Stimulated activated CD4-positive, alpha-beta T cell treated with anti-CD3 and anti-CD28 coated beads, TNF-alpha, amount 100 ng/mL, for 48 hours (primary cell): ENCODE measurements at places on chromosomes 6 and 20.

GRCh38 chr20:49319208-49319809 is 41.5 kb upstream of the ZNFX1 start:
- no peak for DNase-seq

- no peak for DNase-seq
Observed at GRCh38 chr6:7894262-7895124, 16.1 kb downstream of the TXNDC5 start.

- DNase-seq = no peak
Observed at GRCh38 chr20:55632592-55632991, 372.7 kb downstream of the CBLN4 start.

DNA sequence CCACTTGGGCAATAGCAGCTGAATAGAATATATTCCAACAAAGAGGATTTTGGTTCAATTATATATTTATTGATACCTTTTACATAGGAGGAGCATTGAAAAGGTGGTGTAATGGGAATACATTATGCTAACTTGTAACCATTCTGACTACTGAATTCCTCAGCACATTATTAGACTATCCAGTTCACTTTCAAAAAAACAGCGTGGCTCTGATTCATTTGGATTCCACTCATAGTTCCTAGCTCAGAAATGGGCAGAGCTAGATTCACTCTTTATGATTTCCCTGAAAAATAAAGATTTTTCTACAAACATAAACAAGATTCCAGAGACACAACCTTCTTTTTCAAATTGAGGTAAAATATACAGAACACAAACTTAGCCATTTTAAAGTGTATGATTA is 9.2 kb upstream of the TRERF1 start:
- no peak for DNase-seq

DNA sequence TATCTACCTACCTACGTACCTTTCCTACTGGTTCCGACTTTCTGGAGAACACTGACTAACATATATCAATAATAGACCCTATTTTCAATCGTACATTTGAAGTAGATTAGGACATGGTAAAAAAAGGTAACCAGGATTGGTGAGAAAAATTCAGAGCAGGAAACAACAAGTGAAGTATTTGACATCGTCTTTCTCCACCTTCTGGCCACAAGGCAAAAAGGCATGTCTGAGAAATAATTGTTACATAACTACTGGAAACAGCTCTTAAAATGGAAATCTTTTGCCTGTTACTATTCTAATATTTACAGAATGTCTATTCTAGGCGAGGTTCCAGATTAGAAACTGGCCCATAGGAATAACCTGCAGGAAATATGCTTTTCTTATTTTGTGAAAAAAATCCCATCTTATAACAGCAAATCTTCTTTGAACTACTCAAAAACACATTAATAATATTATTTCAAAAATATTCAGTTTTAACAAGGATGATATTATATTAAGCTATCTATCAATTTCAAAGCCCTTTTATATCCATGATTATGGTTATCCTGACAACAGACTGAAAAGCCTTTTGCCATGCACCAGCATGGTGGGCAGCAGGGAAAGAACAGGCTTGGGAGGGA is 80.8 kb downstream of the RCAN2 start:
- DNase-seq = no peak

DNA sequence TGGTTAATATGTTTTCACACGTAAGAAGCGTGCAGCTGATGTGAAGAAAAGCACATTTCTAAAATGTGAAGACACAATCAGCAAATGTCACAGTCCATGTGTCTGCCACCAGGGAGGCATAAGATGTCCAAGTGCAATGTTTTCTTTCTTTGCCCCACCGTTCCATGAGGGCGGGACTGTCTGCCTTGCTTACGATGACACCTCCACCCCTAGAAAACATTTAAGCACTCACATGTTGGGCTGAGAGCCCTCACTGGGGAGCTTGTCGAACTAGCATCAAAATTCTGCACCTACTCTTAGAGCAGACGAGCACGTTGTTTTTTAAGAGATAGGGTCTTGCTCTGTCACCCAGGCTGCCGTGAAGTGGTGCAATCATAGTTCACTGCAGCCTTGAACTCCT is 57.6 kb downstream of the PSMG4 start:
- DNase-seq = no peak

DNA sequence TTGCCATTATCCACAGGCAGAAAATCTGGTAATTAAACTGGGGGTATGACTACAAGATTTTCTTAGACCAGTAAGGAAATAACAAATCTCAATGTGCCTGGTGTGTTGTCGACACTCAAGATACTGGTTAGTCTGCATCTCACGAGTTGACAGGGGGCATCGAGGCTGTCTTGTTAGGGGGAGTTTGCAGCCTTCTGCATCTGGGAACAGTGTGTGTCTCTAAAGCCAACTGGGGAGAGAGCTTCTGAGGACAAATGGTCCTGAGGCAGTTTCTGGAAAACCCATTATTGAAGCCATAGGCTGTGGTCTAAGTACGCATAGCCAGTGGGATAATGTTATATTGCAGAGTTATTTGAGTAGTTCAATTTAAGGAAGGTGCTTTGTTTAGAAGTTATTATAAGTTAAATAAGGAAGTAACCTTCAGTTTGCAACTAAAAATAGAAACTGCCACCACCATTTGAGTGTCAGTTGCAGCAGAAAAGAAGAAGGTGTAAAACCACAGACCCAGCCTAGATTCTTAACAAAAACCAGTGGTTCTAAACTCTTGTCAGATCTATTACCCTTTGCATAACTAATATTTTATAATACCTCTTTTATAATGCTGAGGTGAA is 15.4 kb upstream of the MAPK13 start:
- no peak for DNase-seq

DNA sequence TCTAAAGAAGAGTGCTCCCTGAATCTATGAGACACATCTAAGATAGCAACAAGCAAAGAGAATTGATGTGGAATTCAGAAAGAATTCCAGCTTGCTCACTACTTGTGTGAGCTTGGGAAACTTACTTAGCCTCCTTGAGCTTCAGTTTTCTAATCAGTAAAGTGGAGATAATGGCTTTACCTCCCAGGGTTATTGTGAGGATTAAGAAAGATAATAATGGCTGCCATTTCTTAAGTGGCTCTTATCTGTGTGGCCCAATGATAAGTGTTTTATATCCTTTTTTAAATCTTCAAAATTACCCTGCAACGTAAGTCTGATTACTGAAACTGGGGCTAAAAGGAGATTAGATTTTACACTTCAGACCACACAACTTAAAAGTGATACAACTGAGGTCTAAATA is 418.5 kb downstream of the LMBRD1 start:
- DNase-seq = no peak

DNA sequence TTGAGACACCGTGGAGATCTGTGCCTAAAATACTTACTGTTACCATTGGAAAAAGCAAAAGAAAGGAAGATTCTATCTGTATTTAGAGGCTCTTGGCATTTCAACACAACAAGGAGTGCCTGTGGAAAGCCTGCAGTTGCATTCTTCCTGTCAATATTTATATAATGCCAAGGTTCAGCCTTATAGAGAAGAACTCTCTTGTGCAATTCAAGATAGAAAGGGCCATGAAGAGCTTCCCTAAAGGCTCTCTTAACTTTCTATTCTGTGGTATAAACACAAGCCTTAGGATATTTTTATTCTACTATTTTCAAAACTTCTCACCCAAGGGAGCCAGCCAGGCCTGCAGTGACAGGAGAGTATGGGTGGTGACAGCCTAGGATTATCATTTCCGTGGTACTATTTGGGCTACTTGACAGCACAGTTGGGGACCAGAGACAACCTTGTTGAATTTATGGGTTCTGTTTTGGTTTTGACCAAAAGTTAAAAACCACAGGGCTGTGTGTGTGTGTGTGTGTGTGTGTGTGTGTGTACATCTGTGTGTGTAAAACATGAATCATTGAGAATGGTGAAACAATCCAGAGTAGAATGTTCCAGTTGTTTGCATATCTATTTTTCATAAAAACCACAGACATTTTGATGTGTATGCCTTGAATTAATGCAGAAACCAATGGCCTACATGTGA is 700.9 kb upstream of the SLC35B3 start:
- DNase-seq = no peak

DNA sequence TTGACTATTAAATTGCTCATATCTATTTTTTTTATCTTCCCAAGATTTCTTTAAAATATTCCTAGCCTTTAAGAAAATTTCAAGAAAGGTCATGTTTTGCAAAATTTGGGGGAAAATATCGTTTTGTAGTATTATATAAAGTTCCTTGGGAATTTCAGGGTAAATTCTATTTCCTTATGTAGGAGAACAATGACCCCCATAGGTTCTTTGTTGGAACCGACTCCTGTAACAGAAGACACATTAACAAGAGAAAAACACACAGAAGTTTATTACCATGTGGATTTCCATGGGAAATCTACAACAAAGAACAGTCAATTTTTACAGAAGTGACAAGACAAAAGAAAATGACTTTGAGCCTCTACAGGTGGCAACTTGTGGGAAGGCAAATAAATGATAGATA is 68.1 kb downstream of the ADGB start:
- DNase-seq = no peak

DNA sequence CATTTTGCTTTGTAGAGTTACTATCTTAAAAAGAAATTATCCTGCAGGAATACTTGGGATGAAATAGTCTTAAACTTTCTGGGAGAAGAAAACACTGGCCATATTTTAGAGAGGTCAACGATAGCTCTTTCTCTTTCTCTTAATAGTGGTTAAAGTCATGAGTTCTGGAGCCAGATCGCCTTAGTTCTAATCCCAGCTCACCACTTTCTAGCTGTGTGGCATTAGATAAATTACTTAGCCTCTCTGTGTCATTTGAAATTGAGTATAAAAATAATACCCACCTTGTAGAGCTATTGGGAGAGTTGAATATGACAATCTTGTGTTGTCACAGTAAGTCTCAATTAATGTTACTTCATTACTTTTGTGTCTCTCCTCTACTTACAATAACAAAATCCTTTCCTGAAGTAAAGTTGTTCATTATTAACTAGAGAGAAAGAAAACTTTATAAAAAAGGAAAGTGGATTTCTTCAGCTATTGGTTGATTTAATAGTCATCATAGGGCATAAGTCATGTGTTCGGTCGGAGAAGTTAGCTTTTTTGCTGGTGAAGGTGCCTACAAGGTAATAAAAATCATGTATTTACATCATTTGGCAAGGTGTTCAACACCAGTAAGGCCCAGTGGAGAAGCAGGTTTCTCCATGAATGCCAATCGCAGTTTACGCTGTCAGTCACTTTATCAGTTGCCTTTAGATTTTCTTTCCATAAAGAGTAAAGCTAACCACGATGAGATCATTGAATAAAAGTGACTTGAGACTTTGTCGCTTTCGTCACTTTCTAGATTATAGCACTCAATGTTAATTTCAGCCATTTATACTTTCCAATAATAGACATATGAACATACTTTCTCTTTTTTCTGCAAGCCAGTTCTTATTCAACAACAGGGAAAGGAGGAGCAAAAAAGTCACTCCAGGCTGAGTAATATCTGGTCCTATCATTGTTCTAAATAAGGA is 2.0 kb downstream of the NEDD9 start:
- DNase-seq = no peak

GRCh38 chr20:17938871-17939619 is 29.5 kb downstream of the SNX5 start:
- DNase-seq = no peak

- no peak for DNase-seq
Observed at GRCh38 chr6:88916615-88917208, 46.7 kb downstream of the RNGTT start.

DNA sequence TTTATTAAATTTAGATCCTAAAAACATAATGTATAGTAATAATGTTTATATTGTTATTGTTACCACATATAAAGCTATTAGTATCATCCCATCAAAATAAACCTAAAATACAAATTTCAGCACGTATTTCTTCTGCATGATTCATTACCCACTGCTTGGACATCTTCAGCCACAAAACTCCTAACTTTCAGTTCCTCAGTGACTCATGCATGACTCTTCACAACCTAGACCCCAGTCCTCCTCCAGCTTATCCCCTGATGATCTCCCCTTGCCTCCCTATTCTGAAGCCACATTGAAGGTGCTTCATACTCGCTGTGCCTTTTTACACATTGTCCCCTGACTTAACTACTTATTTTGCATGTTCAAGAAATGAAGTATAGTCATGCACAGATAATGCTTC is 11.2 kb upstream of the GPRC6A start:
- DNase-seq = no peak

DNA sequence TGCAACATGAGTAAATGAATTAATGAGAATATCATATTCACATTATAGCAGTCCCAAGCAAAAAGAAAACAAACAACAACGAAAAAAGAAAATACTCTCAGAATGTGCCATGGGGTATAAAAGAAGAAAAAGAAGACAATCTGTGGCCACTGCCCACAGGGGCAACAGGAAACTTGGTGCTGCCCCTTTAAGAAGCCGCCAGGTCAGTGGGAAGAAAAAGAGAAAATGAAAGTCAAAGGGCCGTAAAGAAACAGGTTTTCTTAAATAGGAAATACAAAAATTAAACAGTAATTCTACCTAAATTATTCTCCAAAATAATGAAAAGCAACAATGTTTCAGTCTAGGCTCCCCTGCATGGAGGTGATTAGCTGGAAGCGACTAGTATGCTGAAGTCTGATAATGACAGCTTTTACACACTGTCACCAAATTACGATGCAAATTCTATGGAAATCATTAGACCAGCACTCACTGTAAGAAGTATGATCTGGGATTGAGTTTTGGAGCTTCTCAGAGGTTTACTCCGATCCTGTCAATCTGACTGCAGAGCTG is 23.6 kb downstream of the GMDS start:
- DNase-seq = no peak

DNA sequence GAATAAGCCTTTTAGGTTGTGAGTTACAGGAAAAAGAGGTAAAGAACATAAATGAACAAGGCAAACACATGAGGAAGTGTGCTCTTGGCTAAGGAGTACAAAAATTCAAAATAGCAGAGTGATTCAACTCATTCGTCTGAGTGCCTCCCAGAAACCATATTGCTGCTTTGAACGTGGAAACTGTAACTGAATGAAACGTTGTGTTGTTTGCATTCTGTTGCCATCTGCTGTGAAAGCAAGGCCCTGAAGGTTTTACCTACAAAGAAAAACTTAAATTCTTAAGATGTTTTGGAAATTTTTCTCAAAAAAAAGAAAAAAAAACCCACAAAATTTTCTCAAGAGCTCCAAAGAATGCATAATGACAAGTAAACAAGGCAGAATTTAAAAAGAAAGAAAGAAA is 375.4 kb upstream of the HS3ST5 start:
- DNase-seq = no peak

GRCh38 chr20:58640446-58640845 is 10.6 kb upstream of the STX16 start:
- no peak for DNase-seq

DNA sequence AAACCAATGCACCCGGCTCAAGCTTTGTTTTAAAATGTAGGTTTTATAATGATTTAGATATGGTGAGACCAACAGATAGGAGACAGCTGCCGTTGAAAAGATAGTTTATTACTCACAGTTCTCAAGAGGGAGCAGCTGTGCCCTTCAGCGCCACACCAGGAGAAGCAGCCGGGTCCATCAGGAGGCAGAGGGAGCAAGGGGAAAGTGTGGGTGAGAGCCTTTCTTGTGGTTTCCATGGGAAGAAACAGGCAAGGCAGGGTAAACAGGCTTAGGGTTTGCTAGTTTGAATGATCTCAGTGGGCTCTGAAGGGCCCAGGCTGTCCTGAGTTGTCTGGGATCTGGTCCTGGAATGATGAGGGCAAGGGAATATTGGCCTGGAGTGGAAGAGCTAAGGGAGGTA is 117.7 kb upstream of the PLCB4 start:
- DNase-seq = no peak

- no peak for DNase-seq
Observed at GRCh38 chr6:84508981-84509380, 255.4 kb downstream of the TBX18 start.
